ENCODE measurements at places on chromosomes 12 and 14.

- DNase-seq: peak; percentile 53
These were observed 657.8 kb downstream of the GALC start for GRCh38 chr14:87334997-87335685.

DNA sequence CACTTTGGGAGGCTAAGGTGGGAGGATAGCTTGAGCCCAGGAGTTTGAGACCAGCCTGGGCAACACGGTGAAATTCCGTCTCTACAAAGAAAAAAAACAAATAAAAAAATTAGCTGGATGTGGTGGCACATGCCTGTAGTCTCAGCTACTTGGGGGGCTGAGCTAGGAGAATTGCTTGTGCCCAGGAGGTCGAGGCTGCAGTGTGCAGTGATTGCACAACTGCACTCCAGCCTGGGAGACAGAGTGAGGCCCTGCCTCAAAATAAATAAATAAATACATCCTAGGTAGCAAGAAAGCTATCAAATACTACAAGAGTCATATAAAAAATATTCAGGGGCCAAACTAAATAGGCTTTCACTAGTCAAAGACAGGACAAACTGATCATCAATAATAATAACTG, 6.2 kb downstream of the KLHL28 start:
- DNase-seq: no peak

- DNase-seq: no peak
These were observed 143.2 kb upstream of the RGS6 start for GRCh38 chr14:71789005-71789404.

DNA sequence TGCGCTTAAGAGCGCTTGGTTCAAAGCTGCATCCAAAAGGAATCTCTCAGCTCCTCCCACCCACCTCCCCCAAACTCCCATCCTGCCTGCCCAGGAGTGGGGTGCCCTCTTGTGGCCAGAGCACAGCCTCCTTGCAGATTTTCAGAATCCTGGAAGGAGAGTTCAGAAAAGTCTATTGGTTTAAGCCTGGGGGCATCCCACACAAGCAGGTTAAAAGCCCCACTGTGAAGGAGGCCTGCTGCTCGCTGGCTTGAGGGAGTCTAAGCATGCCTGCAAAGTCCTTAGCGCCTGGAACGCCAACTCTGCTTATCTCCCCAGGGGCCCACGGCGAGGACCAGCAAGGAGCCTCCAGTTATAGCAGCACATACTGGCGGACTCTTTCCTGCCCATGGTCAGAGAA, 297.1 kb downstream of the KSR2 start:
- peak; percentile 49 for DNase-seq
